Cortex of kidney (tissue), 1 donor: ENCODE measurements at places on chromosomes 5 and 9.

GRCh38 chr5:146520731-146521130, 4.7 kb upstream of the GPR151 start:
- DNase-seq: no peak

DNA sequence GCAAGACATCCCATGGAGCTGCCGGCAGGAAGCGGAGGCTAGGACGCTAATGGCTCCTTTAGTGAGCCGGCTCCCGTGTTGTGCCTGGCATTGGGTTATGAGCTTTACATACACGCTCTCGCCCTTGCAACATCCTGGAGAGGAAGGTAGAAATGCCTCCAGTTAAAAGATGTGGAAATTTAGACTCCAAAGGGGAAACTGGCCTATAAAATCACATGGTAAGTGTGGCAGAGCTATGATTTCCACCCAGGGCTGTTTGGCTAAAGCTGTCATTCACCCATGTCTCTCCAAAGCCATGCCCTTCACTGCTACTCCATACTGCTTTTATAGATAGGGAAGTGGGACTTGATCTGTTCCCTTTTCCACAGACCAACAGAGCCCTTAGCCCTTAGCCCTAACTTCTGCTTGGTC, 5.2 kb downstream of the GM2A start:
- DNase-seq: no peak

DNA sequence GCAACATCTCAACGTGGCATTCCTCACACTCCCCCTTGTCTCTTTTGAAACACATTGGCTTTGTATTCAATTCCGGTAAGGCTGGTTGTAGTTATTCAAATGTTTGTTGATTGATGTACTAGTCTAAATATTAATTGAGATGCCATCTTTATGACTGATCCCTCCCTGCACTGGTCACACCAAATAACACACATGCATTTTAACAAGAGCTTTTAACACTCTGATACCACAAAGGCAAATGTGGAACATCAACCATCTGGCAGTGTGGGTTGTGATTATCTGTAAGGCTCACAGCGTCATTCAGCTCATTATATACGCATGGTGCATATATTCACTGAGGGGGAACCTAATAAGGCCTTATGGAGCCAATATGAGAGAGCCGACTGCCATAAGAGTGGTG, 305.0 kb downstream of the TENT4A start:
- DNase-seq: no peak

DNA sequence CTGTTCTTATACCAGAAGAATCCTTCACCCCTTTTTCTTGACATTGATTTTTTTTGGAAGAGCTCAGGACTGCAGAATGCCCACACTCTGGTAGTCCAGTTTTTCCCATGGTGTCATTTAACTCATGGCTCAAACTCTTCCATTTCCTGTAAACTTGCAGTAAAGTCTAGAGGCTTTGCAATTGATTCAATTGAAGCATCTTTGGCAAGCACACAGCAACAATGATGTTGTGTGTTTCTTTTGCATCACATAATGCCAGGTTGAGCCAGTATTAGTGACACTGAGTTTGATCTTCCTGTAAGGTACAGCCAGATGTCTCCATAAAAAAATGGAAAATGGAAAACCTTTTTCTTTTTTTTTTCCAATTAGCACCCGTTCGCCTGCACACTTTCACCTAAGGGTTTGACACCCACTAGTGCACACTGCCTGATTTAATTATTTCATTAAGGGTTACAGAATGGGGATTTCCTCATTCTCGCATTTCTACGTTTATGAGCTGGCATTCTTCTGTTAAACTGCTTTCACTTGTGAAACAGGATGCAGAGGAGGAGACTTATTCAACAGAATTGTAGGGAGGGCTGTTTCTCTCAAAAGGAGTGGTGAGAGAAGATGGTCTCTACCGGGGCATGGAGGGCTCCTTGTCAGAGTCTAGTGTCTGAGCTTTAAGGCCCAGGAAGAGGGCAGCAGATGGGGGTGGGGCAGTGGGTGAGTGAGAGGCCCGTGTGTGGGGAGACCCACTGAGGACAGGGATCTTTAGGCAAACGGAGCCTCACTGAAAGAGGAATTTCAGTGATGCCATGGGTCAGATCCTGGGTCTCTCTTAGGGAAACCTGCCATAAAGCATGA, 2.2 kb upstream of the S1PR3 start:
- no peak for DNase-seq

DNA sequence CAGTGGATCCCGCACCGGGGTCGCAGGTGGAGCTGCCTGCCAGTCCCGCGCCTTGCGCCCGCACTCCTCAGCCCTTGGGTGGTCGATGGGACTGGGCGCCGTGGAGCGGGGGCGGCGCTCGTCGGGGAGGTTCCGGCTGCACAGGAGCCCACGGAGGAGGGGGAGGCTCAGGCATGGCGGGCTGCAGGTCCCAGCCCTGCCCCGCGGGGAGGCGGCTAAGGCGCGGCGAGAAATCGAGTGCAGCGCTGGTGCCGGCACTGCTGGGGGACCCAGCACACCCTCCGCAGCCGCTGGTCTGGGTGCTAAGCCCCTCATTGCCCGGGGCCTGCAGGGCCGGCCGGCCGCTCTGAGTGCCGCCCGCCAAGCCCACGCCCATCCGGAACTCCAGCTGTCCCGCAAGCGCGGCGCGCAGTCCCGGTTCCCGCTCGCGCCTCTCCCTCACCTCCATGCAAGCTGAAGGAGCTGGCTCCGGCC, 120.6 kb upstream of the MEF2C start:
- no peak for DNase-seq

DNA sequence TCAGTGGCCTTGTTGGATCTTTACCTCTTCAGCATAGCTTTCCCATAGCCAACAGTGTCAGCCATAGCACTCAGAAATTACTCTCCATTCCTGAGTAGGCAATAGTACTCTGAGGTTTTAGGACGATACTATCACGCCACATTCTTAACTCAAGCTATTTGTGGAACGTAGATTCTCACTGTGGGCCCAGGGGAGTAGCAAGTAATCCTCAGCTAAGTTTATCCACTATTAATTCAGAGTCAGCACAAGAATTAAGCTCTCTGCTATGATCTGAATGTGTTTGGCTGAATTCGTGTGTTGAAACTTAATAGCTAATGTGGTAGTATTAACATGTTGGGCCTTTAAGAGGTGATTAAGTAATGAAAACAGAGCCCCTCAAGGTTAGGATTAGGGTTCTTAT, 858.8 kb upstream of the NUDT12 start:
- no peak for DNase-seq

DNA sequence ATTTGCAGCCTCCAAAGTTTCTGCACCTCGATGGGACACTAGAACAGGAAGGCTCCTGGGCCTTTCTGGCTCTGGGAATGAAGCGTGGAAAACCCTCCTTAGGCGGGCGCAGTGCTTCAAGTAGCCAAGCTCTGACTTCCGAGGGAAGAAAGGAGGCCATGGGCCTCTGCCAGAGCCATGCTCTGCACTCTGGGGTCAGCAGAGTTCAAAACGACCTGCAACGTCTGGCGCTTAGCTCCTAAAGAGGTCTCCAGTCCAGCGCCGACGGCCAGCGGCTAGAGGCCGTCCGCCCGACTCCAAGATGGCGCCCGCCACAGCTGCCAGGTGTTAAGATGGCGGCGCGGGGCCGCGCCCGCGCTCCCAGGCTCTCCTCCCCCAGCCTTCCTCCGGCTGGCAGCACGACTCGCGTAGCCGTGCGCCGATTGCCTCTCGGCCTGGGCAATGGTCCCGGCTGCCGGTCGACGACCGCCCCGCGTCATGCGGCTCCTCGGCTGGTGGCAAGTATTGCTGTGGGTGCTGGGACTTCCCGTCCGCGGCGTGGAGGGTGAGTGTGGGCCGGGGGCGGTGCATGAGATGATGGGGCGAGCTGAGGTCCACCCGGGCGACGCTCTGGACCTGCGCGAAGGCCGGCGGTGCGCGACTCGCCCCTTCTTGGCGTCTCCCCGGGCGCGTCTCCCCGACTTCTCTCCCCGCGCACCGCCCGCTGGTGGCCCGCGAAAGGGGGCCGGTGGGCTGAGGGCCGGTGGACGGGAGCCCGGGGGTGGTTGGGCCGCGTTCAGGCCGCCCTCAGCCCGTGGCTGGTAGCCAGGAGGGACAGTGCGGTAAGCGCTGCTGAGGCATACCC, at the start of gene TXNDC15:
TXNDC15 (plus strand) TSS at position 385 of the 844 bp plus-strand sequence; CDS start at position 442, 57 bp downstream.
- no peak for DNase-seq

DNA sequence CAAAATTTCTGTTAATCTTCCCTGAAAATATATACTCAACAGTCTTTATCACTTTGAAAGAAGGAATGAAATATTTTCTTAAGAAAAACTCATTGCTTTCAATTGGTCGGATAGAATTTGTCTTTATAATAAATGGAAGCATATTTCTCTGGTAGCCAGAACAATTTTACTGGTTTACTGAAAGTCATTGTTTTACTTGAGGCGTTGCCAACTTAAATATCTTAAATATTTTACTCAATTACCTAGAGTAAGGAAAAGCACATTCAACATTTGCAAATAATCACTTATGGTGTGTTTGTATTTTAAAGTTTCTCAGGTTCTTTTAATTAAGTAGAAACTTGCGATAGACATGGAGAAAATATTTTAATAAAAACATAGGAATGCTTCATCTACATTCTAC, 1181.7 kb downstream of the EFNA5 start:
- no peak for DNase-seq

DNA sequence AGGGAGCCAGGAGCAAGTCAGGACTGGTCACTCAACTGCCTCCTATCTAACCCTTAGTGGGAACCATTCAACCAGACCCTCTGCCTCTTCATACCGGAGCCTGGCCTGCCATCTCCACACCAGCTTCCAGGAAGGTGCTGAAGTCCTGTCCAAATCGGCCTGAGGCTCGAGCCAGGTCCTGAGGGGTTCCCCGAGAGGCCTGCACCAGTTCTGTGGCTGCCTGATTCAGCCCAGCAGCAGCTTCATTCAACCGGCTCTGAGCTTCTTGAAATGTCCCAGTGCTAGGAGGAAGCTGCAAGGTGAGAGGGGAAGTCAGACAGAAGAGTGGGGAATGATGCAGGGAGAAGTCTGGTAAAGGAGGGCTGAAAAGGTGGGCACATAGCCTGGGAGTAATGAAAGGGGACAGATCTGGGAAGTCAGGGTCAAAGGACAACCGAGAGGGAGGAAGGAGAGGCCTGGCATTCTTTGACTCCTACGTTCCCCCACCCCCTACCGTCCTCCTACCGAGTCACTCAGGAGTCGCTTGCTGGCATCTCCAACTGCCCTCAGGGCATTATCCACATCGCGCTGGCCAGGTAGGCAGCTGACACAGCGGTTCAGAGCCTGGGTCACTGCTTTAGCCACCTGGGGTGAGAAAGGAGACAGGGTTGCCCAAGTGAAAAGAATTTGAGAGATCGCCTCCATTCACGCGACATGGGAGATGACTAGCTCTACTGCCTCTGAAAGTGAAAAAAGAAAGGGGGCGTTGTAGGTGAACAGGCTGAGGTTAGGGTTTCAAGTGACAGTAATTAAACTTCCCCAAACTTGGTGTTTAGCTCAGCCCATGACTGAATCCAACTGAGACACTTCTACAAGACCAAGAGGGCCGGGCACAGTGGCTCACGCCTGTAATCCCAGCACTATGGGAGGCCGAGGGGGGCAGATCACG, 20.2 kb downstream of the TLN1 start:
- no peak for DNase-seq

DNA sequence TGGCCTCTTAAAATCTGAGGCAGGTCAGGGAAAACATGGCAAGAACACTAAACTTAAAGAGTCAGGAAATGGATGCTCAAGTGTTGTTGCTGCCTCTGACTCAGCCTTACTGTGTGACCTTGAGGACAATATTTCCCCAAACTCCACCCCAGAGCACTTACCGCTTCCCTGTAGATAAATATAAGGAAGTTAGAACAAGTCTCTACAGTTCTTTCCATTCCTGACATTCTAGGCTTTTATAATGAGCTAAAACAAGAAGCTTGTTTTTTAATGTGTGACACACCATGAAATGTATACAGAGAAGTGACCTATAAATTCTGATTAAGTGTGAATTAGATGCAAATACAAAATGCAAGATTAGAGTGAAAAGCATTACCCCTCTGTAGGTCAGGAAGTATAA, 129.3 kb downstream of the GRIA1 start:
- DNase-seq: no peak

DNA sequence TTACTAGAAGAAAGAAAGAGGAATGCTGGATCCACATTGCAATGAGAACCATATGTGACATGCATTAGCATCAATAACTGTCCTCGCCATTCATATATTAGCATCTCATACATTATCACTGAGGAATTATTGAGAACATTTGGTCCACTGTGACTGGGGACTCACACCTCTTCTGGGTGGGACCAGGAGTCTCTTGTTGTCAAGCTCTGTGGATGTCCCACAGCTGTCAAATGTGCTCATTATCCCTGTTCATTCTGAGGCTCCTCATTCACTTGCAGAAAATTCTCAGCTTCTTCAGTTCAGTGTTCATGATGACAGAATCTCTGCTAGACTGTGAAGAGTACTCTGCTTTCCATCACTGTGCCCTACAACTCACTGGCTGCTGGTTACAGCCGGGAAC, 109.4 kb downstream of the PJA2 start:
- no peak for DNase-seq

DNA sequence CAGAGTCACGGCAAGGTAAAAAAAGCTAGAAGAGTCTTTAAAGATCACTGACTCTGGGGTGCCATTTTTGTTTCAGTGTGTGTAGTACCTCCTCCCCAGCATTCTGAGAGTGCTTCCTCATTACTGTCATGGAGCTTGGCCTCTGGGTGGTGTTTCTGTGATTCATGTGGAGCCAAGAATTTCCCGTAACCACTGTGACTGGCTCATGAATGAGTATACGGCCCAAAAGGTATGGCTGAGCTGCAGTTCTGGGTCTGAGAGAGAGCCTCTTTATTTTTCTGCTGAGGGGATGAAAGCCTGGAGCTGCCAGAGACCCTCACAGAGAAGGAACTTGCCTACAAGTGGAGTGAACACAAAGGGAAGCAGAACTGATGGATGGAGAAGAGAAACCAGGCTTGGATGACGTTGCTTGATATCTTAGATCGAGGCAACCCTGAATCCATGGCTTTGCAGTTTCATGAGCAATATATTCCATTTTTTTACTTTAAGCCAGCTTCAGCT, 85.6 kb downstream of the PTTG1 start:
- no peak for DNase-seq

DNA sequence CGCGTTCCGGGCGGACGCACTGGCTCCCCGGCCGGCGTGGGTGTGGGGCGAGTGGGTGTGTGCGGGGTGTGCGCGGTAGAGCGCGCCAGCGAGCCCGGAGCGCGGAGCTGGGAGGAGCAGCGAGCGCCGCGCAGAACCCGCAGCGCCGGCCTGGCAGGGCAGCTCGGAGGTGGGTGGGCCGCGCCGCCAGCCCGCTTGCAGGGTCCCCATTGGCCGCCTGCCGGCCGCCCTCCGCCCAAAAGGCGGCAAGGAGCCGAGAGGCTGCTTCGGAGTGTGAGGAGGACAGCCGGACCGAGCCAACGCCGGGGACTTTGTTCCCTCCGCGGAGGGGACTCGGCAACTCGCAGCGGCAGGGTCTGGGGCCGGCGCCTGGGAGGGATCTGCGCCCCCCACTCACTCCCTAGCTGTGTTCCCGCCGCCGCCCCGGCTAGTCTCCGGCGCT, at the start of gene DAPK1:
DAPK1 (plus strand) TSS at position 264 of the 442 bp plus-strand sequence. CDS start 1,211 bp downstream, outside the sequence.
- no peak for DNase-seq

GRCh38 chr5:109649318-109649717, 40.4 kb upstream of the MAN2A1 start:
- no peak for DNase-seq

- DNase-seq: no peak
Measured at GRCh38 chr5:115785381-115786065, 30.9 kb downstream of the CDO1 start.

GRCh38 chr5:27217155-27217956, 179.0 kb upstream of the CDH9 start:
- DNase-seq: no peak
